ENCODE measurements at places on chromosomes 3 and 15. TPM values are rescaled to one million over a fixed set of nuclear protein-coding genes. Genes with fewer than 3 reads are reported as not detected.
A peak's percentile ranks its signal among the peaks of the same experiment; 100 is the strongest.

Gene AADAC
- not detected for polyA plus RNA-seq

Gene SAMD7
- not detected for polyA plus RNA-seq

Gene ZBBX
- not detected for polyA plus RNA-seq

Gene GRK7
- not detected for polyA plus RNA-seq

Gene MST1R
- polyA plus RNA-seq = not detected

Gene COX17
- polyA plus RNA-seq = 56.4 TPM

Gene SEMA3B
- polyA plus RNA-seq = not detected

DNA sequence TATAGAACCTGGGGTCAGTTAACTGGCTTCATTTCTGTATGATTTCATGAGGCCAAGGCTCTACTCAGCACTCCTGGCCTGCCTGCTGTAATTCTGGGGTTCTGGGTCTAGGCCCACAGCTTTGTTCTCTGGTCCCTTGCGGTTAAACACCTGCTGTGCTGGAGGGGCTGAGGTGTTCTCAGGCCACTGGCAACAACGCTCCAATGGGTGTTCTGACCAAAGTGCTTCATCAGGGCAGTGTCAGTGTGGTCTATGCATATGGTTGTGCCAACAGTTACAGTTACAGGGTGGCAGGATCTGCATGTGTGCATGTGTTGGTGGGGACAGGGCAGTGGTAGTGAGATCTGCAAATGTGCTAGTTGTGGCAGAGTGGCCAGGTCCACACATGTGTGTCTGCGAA, 64.1 kb upstream of the GMNC start:
- no peaks in the 10 kb centered on the region for H3K36me3 ChIP-seq
- DNase-seq = no peak
- H3K27ac ChIP-seq = no peak overlapping the region
- H3K4me1 ChIP-seq = no peaks in the 10 kb centered on the region

DNA sequence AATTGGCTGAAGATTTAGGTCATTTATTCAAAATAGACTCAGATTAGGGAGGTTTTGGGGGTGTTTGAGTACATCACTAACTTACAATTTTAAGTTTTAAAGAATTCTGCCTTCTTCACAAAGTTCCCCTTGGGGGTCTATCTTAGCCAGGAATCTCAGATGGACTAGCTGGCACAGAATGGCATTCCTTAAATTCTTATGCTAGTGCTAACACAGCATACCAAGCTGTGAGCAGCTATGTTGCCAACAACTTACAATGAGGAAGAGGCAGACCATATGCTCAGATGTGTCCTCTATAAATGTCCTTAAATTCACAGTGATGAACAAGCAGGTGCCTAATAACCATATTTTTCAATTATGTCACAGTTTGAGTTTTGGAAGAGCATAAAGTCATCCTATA, 60.9 kb upstream of the NPHP3 start:
- peaks cover 3% of the 10 kb centered on the region for H3K27me3 ChIP-seq
- no peaks in the 10 kb centered on the region for H3K36me3 ChIP-seq
- DNase-seq = no peak
- H3K4me1 ChIP-seq = no peaks in the 10 kb centered on the region
- H3K27ac ChIP-seq = no peak overlapping the region

DNA sequence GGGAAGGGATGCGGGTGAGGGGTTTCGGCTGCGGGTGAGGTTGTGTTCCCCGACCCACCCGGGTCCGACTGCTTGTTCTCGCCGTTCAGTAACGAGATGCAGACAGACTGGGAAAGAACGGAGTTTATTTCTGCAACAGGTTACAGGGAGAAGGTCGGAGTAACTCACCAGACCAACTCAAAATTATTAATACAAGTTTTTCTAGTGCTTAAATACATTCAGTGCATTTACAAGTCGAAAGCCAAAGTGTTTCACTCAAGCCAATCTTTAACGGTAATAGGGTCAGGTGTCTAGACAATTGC, 492 bp upstream of the HIGD1A start:
- H3K27ac ChIP-seq = peak overlapping the region; percentile 94
- H3K4me1 ChIP-seq = peaks cover 17% of the 10 kb centered on the region
- no peaks in the 10 kb centered on the region for H3K36me3 ChIP-seq
- peaks cover 10% of the 10 kb centered on the region for H3K27me3 ChIP-seq

DNA sequence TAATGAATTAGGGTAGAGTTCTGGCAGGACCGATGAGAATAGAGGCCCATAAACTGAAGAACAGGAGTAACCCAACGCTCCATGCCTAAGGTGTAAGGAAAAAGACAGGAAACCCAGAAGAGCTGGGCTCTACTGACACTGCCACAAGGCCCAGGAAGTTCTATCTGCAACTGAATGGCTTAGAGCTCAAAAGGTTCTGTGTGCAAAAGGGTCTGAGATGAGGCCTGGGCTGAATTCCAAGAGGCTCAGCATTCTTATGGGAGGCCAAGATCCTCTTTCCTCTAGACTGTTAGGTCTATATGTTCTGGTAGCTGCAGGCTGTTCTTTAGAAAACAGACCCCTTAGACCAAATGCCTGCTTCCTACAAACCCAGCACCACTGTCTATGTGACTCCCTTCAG, 30.5 kb upstream of the PRSS50 start:
- peaks cover 3% of the 10 kb centered on the region for H3K27me3 ChIP-seq
- no peak overlapping the region for H3K4me3 ChIP-seq
- H3K36me3 ChIP-seq = no peaks in the 10 kb centered on the region
- no peak for DNase-seq

- no peak for DNase-seq
- no peak overlapping the region for H3K27ac ChIP-seq
- H3K36me3 ChIP-seq = no peaks in the 10 kb centered on the region
- H3K4me3 ChIP-seq = no peak overlapping the region
- no peaks in the 10 kb centered on the region for H3K27me3 ChIP-seq
- H3K4me1 ChIP-seq = no peaks in the 10 kb centered on the region
Observed at GRCh38 chr3:62824965-62825592, 50.1 kb downstream of the CADPS start.

- H3K4me1 ChIP-seq = no peaks in the 10 kb centered on the region
- DNase-seq = no peak
- peaks cover 3% of the 10 kb centered on the region for H3K27me3 ChIP-seq
- no peak overlapping the region for H3K4me3 ChIP-seq
Observed at GRCh38 chr15:66715720-66716655, 14.0 kb downstream of the SMAD6 start.

- H3K27ac ChIP-seq = no peak overlapping the region
- H3K36me3 ChIP-seq = no peaks in the 10 kb centered on the region
- no peak overlapping the region for H3K4me3 ChIP-seq
- no peak for DNase-seq
Observed at GRCh38 chr15:96307856-96308394, 22.6 kb upstream of the NR2F2 start.

DNA sequence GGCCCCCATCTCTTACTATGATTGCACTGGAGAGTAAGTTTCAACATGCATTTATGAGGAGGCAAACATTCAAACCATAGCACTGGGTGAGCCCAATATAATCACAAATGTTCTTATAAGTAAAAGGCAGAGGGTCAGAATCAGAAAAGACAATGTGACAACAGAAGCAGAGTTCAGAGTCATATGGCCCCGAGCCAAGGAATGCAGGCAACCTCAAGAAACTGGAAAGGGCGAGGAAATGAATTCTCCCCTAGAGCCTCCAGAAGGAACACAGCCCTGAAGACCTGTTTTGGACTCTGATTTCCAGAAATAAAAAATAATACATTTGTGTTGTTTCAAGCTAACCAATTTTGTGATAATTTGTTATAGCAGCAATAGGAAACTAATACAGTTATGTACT, 81.3 kb upstream of the ABI3BP start:
- no peak for DNase-seq
- no peaks in the 10 kb centered on the region for H3K36me3 ChIP-seq
- H3K4me3 ChIP-seq = no peak overlapping the region
- H3K27ac ChIP-seq = no peak overlapping the region
- peaks cover 20% of the 10 kb centered on the region for H3K27me3 ChIP-seq

DNA sequence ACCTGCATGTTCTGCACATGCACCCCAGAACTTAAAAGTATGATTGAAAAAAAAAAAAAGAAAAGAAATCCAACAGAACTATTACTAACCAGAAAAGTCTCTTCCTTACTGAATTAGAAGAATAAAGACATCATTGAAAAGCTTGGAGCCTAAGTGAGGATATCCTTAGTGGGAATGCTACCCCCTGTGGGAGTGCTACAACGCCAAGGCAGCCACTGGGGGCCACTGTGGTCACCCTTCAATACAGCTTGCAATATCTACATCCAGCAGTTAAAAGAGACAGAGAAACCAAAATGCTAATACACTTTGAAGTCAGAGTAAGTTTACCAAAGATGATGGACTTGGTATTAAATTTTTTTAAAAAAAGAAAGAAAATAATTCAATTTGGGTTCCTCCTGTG, 292.0 kb downstream of the PLCL2 start:
- H3K27me3 ChIP-seq = no peaks in the 10 kb centered on the region
- peaks cover 19% of the 10 kb centered on the region for H3K4me1 ChIP-seq
- no peak overlapping the region for H3K4me3 ChIP-seq

GRCh38 chr3:157327018-157327417, 109.6 kb upstream of the PTX3 start:
- no peak for DNase-seq
- peaks cover 5% of the 10 kb centered on the region for H3K36me3 ChIP-seq
- H3K4me1 ChIP-seq = no peaks in the 10 kb centered on the region
- no peak overlapping the region for H3K4me3 ChIP-seq

GRCh38 chr3:180611006-180611405, 9.0 kb downstream of the TTC14 start:
- no peak for DNase-seq
- no peak overlapping the region for H3K4me3 ChIP-seq
- H3K27me3 ChIP-seq = no peaks in the 10 kb centered on the region
- H3K36me3 ChIP-seq = peaks cover 7% of the 10 kb centered on the region
- no peak overlapping the region for H3K27ac ChIP-seq
- H3K4me1 ChIP-seq = peaks cover 9% of the 10 kb centered on the region

- DNase-seq = no peak
- no peaks in the 10 kb centered on the region for H3K36me3 ChIP-seq
Observed at GRCh38 chr15:86080302-86080701, 631 bp downstream of the AGBL1 start.

- no peak overlapping the region for H3K4me3 ChIP-seq
- H3K27ac ChIP-seq = no peak overlapping the region
- peaks cover 5% of the 10 kb centered on the region for H3K36me3 ChIP-seq
- no peaks in the 10 kb centered on the region for H3K4me1 ChIP-seq
- no peak for DNase-seq
Observed at GRCh38 chr15:28273468-28273867, 48.5 kb downstream of the HERC2 start.

DNA sequence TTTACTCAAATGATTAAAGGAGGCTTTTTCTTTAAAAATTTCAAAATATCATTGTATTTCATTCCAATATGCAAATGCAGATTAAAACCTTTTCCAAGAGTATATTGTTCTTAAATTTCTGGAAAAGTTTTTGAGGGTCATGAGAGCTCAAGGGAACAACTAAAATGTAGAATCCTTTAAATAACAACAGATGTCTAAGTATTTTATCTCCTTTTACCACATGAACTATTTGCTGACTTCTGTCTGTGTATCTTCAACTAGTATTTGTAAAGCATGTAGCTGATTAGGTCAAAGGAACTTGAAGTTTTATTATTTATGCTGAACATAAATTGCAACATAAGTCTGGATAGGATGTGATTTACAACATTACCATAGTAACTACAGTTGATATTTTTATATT, 402.6 kb downstream of the CNTN6 start:
- H3K27ac ChIP-seq = no peak overlapping the region
- no peak for DNase-seq
- no peaks in the 10 kb centered on the region for H3K4me1 ChIP-seq
- H3K27me3 ChIP-seq = no peaks in the 10 kb centered on the region

GRCh38 chr3:46624975-46625490, 12.7 kb downstream of the FAM240A start:
- DNase-seq = no peak
- no peak overlapping the region for H3K27ac ChIP-seq
- no peak overlapping the region for H3K4me3 ChIP-seq
- H3K4me1 ChIP-seq = peaks cover 11% of the 10 kb centered on the region
- H3K27me3 ChIP-seq = peaks cover 18% of the 10 kb centered on the region

DNA sequence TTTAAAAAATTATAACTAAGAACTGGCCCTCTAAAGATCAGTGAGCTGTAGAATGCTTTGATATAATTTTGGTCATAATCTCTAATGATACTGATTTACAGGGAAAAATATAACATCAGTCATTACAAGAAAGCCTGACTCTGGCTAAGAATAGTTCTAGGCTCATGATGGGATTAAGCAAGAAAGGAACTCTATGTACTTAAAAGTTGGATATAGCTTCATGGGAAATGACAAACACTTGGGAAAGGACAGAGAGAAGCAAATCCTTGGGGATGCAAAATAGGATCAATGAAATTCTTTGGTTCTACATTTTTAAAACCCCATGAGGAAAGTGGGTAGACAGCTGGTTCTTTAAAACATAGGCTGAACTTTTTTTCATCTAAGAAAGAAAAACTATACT, 472.7 kb upstream of the NR2F2 start:
- H3K27me3 ChIP-seq = peaks cover 8% of the 10 kb centered on the region
- H3K36me3 ChIP-seq = no peaks in the 10 kb centered on the region
- no peaks in the 10 kb centered on the region for H3K4me1 ChIP-seq
- DNase-seq = no peak

DNA sequence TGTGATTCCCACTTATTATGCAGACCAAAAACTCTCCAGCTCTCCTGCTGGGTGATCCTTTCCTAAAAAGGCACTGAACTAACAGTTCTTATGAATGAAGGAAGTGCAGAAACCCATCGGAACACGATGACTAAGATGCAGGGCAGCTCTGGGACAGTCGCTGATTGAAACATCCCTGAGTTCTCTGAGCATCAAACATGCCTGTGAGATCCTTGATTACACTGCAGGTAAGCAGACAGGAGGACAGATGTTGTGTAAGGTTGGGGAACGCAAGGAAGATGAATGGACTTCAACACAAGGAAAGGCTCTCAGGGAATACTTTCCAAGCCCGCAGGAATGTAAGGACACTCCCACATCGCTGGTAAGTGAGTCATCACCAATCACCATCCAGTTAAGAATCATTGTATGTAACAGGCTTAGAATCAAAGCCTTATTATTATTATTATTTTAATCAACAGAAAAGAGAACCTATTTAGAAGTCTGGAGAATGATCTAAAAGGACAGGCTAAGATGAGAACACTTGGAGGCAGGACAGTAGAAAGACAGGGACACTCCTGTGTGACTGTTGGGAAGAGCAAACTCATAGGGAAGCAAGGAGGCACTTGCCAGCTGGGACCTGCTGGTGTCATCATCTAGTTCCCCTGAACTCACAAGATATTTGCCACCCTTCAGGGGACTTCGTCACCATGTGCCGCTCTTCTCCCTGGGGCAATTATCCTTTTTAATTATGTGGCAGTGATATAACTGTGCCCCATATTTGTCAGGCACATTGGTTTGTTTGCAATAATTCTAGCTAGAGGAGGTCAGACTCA, 26.0 kb downstream of the TMEM158 start:
- no peak overlapping the region for H3K4me3 ChIP-seq
- no peak for DNase-seq
- H3K4me1 ChIP-seq = no peaks in the 10 kb centered on the region
- H3K36me3 ChIP-seq = no peaks in the 10 kb centered on the region

GRCh38 chr3:147620906-147621305, 211.7 kb downstream of the ZIC1 start:
- no peaks in the 10 kb centered on the region for H3K4me1 ChIP-seq
- no peak for DNase-seq
- no peak overlapping the region for H3K4me3 ChIP-seq
- no peaks in the 10 kb centered on the region for H3K36me3 ChIP-seq
- peaks cover 2% of the 10 kb centered on the region for H3K27me3 ChIP-seq

GRCh38 chr3:149224736-149225594, 3.3 kb upstream of the CP start:
- no peaks in the 10 kb centered on the region for H3K36me3 ChIP-seq
- peak overlapping the region; percentile 83 for H3K27ac ChIP-seq
- H3K4me3 ChIP-seq = peak overlapping the region; percentile 80
- peak; percentile 7 for DNase-seq
- H3K4me1 ChIP-seq = peaks cover 18% of the 10 kb centered on the region
